T follicular helper cell (primary cell): ENCODE measurements at places on chromosomes 12 and 14.

GRCh38 chr12:27550653-27550975 is 26.6 kb downstream of the PPFIBP1 start:
- DNase-seq = no peak

DNA sequence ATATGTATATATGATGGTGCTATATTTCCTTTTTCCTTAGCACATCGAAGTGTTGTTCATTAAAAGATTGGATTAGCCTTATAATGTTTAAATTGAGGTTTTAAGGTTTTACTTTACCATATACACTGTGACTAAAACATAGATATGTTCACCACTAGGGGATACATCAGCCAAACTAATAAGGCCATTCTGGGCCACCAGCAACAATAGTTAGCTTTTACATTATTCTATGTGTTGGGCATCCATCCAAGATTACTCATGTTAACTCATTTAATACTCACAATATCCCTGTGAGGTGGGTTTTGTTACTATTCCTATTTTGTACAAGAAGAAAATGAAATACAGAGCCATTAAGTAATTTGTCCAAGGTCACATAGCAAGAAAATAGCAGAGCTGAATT is 202.6 kb upstream of the AVPR1A start:
- no peak for DNase-seq

DNA sequence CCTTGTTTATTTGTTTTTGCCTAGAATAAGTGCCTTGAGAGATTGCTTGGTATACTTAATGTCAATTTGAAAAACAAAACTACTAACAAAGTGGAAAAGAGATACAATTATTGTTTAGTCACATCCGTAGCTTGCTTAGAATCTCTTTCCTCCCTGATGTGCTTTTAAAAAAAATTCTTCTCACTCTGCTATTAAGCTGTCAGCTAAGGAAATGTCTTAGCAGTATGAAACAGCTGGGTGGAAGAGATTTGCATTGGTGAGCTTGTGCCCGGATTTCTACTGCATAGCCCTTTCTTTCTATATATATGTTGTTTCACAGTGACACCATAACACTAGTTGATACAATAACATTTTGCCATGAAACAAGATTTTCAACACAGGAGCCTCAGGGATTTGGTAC is 229.4 kb upstream of the RGS6 start:
- no peak for DNase-seq

GRCh38 chr12:54363618-54364017 is 668 bp downstream of the GPR84 start:
- DNase-seq = no peak

GRCh38 chr12:111546758-111547383 is 52.2 kb downstream of the ATXN2 start:
- no peak for DNase-seq

DNA sequence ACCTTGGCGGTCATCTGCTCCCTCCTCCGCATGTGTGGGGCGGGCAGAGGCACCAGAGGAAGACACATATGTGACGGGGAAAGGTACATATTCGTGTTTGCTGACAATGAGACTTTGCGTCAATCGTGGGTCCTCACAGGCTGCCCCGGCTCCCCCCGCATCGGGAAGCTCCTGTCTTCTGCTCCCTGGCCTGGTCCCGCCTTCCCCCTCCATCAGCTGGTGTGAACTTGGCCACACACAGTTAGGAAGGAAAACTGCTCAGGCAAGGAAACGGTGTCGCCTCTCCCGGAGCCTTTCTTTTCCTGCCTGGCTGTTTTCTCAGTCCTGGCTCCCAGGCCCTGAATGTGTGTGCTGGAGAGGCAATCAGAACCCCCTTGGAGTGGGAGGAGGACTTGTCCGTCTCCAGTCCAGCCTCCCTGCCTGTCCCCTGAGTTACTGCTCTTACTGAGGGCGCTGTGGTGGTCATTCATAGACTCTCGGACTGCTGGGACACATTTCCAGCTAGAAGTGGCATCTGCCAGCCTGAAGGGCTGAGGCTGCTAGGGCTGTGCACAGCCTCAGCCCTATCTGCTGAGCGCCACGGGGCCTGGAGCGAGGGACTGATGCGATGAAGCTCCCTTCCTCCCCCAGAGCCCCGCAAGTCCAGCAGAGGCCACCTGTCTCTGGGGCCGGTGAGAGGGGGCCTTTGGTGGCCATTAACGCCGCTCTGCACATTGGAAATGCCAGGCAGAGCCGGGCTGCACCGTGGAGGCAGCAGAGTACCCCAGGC is 44.2 kb upstream of the TSPAN9 start:
- DNase-seq = no peak
